ENCODE measurements at places on chromosomes 3 and 15. TPM values are rescaled to one million over a fixed set of nuclear protein-coding genes. Genes with fewer than 3 reads are reported as not detected.

ITIH3 gene
- not detected for total RNA-seq

COL6A5 gene
- total RNA-seq: not detected

DLEC1 gene
- 5.6 TPM for total RNA-seq

CAMK1 gene
- total RNA-seq: 10.7 TPM

CASR gene
- not detected for total RNA-seq

PLSCR2 gene
- total RNA-seq: not detected

KNG1 gene
- not detected for total RNA-seq

SI gene
- not detected for total RNA-seq

POLG gene
- total RNA-seq: 101 TPM
